ENCODE measurements at places on chromosomes 7 and 10.

- no peak for DNase-seq
Measured at GRCh38 chr10:84214612-84215235, 10.6 kb downstream of the LRIT2 start.

DNA sequence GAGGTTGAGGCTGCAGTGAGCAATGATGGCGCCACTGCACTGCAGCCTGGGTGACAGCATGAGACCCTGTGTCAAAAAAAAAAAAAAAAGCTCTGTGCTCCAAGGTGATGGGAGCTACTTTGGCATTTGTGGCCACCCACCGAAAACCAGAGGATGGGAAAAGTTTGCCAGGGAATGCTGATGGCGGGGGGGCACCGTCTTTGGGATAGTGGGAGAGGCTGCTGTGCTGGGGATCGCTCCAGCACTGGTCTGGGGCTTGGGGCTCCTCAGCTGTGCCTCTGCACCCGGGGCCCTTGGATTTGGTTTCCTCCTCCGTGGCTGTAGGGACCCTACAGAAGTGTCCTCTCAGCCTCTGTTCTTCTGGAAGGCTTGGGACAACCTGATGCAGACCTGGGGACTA is 11.7 kb upstream of the RAMP3 start:
- no peak for DNase-seq

DNA sequence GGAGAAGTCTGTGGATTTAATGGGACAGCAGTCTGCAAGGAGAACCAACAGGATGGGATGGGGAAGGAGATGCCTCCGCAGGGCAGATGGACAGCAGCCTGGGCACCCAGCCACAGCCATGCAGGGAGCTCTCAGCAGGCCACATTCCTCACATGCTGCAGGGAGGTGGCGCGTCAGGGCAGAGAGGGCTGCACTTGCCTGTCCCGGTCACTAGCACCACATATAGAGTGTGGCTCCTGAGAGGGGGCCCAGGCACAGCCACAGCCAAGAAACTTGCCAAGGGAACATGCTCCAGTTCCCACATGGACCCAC is 86.8 kb upstream of the ZMIZ1 start:
- no peak for DNase-seq

DNA sequence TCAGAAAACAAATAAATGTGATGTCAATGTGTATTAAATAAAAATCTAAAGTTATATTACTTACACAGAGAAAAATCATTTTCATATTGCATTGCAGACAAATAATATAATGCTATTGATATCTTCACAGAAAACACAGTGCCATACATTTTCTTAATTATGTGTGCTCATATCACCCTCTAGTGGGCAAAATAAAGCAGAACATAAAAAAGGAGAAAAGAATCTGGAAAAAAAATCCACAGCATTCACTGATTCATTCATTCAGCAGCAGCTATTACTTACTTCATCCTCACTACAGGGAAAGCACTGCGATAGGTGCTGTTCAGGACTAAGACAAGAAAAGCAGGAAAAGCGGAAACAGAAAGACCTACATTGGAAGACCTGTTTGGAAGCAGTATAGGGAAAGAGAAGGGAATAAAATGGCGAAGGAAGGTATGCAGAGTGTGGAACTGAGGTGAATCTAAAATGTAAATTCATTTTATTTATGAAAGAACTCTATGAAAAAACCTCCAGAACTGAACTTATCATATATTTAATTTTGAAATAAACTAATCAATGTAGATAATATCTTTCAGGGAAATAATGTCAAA is 73.2 kb downstream of the POT1 start:
- DNase-seq: no peak

GRCh38 chr10:78894089-78894840 is 174.5 kb upstream of the ZMIZ1 start:
- no peak for DNase-seq

DNA sequence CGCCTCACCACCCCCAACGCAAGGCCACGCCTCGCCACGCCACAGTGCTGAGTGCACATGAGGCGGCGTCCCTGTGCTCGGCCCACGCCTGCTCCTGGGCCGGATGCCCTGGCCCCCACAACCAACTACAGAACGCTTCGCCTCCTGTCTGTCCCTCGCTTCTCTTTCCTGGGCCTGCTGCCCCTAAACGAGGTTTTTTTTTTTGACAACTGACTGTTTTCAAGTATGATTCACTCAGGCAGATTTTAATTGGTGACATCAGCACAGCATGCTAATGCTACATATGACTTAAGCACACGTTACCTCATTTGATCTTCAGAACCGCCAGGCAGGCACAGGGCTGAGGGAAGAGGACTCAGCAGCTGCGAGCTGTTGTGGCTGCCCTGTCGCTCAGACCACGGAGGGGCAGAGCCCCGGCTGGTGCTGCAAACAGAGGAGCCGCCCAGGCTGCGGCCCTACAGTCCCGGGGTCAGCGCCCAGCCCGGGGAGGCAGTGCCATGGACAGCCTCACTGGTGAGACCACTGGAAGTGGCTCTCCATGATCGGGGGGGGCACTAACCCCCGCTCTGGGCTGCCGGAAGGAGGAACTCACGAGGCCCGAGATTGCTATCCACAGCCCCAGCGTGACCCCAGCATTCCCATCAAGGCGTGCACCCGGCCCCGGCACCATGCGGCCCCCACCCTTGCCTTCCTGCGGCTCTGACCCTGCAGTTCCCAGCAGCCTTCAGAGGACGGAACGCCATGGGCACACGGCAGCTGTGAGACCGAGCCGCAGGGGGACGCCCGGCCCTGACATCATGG is 212.8 kb downstream of the MAD1L1 start:
- no peak for DNase-seq

DNA sequence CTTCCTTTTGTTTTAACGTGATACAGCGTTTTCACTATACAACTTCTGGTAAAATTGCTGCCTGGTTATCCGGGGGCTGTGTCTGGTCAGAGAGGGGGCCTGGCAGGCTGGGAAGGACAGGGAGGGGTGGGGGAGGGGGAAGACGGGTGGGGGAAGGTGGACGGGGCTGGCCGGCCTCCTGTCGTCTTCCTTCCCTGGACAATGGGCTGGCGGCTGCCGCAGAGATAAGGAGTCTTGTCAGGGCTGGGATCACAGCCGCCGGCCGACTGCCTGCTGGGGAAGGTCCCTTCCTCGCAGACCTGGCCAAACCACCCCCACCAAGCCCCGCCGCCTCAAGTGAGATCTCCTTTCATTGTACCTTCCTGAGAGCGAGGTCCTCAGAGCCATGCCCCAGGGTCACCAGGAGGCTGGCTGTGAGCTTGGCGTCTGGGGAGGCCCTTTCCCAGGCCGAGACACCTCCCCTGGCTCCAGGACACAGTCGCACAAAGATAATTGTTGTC is 151.2 kb upstream of the TNRC18 start:
- no peak for DNase-seq

- no peak for DNase-seq
Measured at GRCh38 chr10:470339-471003, 219.0 kb downstream of the DIP2C start.

DNA sequence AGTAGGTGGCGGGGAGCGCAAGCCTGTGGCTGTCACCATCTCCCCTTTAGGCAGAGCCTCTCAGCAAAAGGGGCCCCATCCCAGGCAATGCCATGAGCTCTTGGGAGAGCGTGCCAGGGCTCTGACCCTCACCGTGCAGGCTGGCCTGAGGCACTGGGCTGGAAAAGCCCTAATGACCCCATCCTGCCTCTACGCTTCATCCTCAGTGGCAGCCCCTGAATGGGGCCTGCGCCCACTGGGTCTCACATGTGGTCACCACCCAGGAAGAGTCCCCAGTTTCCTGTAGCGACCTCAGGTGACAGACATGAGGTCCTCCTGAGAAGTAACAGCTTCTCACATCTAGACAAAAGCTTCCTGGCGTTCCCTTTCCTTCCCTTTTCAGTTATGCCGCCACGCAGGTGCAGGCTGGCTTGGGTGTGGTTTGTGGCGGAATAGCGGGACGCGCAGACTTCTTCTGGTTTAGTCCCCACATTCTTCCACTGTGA is 59.2 kb downstream of the CLEC2L start:
- no peak for DNase-seq

GRCh38 chr10:109995595-109995994 is 12.2 kb upstream of the ADD3 start:
- no peak for DNase-seq

GRCh38 chr10:110175406-110175805 is 32.0 kb upstream of the MXI1 start:
- no peak for DNase-seq

- DNase-seq: no peak
Measured at GRCh38 chr7:83119494-83119893, 43.2 kb downstream of the PCLO start.

- no peak for DNase-seq
Measured at GRCh38 chr7:77867537-77867865, 68.9 kb downstream of the PHTF2 start.

GRCh38 chr10:129602938-129603535 is 136.0 kb downstream of the MGMT start:
- no peak for DNase-seq

GRCh38 chr7:150511048-150511447 is 3.6 kb upstream of the GIMAP7 start:
- no peak for DNase-seq

DNA sequence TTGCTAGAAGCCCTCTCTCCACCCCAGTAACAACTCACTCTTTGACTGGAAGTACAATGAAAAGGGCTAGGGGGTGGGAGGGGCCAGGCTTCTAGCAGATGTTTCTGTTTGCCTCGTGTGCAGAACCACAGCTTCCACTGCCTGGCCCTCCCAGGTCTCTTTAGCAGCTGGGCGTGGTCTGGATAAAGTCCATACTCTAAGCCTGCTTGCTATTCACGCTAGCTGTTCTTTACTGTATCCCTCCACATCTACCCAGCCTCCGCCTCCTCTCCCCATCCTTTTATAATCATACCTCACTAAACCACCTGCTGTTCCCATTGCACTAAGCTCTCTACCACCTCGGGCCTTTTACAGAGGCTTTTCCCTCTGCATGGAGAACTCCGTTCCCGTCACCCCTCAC is 288.8 kb downstream of the CAMK1D start:
- no peak for DNase-seq

Data from T-helper 2 cell (primary cell).